Hematopoietic multipotent progenitor cell treated with erythropoietin and hydrocortisone succinate and interleukin-3 and kit ligand, for 4 days (in vitro differentiated cells): ENCODE measurements at places on chromosomes 7 and 10.

DNA sequence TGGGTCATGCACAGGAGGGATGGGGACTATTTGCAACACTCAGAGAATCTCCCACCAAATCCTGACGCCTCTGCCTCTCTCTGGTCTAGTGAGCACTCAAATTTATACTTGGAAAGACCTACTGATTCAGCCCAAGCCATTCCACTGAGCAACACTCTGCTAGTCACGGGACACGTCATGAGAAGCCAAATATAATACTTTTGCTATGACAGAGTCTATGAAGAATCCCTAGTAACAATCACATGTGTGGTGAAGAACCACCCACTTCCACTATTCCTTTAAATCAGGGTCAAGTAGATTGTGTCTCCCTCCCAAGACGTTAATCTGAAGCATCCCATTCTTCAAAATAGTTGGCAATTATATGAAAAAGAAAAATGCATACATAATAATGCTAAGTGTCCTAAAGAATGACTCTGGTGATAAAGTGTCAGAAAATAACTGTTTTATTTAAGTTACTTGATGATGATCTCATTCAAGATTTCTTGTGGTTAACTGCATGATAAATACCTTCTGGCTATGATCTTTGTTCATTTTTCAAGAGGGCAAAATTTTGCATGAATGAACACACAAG is 28.5 kb downstream of the CHCHD3 start:
- DNase-seq, result no peak

- DNase-seq, result no peak
Observed at GRCh38 chr7:90605055-90605454, 8.9 kb downstream of the CDK14 start.

DNA sequence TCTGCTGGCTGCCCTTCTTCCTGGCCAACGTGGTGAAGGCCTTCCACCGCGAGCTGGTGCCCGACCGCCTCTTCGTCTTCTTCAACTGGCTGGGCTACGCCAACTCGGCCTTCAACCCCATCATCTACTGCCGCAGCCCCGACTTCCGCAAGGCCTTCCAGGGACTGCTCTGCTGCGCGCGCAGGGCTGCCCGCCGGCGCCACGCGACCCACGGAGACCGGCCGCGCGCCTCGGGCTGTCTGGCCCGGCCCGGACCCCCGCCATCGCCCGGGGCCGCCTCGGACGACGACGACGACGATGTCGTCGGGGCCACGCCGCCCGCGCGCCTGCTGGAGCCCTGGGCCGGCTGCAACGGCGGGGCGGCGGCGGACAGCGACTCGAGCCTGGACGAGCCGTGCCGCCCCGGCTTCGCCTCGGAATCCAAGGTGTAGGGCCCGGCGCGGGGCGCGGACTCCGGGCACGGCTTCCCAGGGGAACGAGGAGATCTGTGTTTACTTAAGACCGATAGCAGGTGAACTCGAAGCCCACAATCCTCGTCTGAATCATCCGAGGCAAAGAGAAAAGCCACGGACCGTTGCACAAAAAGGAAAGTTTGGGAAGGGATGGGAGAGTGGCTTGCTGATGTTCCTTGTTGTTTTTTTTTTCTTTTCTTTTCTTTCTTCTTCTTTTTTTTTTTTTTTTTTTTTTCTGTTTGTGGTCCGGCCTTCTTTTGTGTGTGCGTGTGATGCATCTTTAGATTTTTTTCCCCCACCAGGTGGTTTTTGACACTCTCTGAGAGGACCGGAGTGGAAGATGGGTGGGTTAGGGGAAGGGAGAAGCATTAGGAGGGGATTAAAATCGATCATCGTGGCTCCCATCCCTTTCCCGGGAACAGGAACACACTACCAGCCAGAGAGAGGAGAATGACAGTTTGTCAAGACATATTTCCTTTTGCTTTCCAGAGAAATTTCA is 1.7 kb downstream of the ADRB1 start:
- DNase-seq, result peak; percentile 69

- no peak for DNase-seq
Observed at GRCh38 chr7:11294218-11294617, 320.5 kb downstream of the PHF14 start.

GRCh38 chr7:22452142-22452959 is 47.6 kb downstream of the STEAP1B start:
- DNase-seq, result peak; percentile 70

DNA sequence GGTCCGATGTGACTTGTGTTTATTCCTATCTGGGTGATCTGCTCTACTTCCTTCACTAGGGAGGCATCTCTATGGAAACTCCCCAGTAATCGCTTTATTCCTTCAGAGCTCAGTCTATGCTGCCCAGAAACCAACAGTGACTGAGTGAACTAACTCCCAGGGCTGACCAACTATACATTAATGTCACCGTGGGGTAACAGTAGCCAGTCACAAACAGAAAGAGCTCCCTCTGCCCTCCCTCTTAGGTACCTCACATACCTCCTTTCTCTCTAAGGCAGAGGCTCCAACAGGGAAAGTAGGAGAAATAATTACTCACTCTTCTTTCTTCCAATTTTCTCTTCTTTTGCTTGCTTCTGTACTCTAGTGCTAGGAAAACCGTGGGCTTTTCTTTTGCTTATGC is 855.0 kb downstream of the REEP3 start:
- DNase-seq, result no peak

GRCh38 chr7:158238616-158239289 is 348.9 kb downstream of the PTPRN2 start:
- DNase-seq, result no peak

DNA sequence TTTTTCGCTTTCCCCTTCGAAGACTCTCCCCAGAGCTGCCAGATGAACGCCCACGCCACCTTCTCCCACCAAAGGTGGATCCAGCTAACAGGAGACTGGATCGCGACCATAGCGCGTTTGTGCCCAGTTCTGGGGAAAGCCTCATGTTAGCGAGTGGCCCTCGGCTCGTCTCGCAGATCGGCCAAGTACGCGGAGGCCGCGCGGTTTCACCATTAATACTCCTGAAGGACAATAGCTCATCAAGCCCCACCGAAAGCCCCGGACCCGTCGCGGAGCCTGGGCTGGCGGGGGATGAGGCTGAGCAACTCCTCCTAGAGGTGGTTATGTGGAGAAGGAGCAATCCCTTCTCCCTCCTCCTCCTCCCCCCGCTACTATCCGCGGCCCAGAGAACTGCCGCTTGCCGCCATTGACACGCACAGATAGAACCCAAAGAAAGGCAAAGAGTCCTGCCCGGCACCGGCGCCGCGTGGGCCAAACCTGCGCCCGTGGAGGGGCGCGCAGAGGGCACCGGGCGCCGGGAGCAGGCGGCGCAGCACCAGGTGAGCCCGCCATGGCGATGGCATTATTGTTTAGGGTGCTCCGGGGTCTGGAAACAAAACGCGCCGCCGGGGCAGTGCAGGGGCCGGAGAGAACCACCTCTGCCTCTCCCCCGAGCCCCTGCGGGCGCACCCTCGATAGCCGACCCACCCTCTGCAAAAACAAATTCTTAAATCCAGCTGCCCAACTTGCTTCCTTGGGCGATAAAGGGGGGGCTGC is at the start of gene MACROH2A2:
TSS of gene MACROH2A2 (plus strand) at position 385 of the 756 bp plus-strand sequence. CDS start 22,813 bp downstream, outside the sequence.
- peak; percentile 63 for DNase-seq

- no peak for DNase-seq
Observed at GRCh38 chr7:76392531-76393115, 16.9 kb downstream of the SSC4D start.

GRCh38 chr10:22245567-22245966 is 27.8 kb upstream of the EBLN1 start:
- DNase-seq, result no peak

- no peak for DNase-seq
Observed at GRCh38 chr7:148303295-148304082, 287.1 kb upstream of the C7orf33 start.

DNA sequence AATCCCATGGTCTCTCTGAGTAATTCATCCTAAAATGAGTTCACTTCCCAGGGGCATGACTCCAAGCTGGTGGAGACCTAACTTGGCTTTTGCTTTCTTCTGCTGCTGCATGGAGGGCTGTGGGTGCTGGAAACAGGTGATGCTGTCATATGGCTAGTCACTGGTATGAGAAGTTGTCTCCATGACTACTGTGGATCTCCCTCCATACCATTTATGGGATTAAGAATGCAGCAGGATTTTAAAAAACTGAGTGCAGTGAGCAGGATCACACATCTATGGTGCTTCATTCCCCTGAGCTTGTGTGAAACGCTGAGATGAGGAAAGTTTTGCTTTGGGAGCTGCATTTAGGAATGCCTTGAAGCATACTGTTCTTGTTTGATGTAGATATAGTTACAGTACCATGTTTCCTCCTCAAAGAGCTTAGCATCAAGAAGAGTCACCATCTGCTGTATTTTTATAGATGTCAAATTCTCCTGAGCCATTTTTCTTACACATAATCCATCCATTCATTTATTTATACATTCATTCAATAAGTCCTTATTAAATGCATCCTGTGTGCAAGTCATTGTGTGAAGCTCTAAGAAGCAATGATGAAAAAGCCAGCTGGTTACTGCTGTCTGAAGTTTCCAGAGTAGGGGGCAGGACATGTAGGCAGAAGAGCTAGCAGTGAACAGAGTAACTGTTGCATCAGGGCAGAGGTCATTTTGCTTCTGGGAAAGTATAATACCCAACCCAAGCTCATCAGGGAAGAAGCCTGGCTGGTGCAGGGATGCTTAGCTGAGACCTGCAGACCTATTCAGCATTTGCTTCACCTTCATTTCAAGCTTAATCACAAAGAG is 534.8 kb downstream of the AUTS2 start:
- no peak for DNase-seq

GRCh38 chr7:108875139-108875538 is 305.5 kb downstream of the DNAJB9 start:
- peak; percentile 10 for DNase-seq

GRCh38 chr10:71683301-71683700 is 36.3 kb downstream of the C10orf105 start:
- DNase-seq, result no peak

GRCh38 chr7:21108182-21108581 is 319.7 kb upstream of the SP4 start:
- DNase-seq, result no peak

DNA sequence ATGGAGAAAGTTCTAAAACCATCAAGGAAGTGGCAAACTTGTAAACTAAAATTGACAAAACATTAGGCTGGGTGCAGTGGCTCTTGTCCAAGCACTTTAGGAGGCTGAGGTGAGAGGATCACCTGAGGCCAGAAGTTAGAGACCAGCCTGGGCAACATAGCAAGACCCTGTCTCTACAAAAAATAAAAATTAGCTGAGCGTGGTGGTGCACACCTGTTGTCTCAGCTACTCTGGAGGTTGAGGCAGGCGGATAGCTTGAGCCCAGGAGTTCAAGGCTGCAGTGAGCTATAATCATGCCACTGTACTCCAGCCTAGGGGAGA is 29.4 kb upstream of the HNRNPH3 start:
- no peak for DNase-seq

DNA sequence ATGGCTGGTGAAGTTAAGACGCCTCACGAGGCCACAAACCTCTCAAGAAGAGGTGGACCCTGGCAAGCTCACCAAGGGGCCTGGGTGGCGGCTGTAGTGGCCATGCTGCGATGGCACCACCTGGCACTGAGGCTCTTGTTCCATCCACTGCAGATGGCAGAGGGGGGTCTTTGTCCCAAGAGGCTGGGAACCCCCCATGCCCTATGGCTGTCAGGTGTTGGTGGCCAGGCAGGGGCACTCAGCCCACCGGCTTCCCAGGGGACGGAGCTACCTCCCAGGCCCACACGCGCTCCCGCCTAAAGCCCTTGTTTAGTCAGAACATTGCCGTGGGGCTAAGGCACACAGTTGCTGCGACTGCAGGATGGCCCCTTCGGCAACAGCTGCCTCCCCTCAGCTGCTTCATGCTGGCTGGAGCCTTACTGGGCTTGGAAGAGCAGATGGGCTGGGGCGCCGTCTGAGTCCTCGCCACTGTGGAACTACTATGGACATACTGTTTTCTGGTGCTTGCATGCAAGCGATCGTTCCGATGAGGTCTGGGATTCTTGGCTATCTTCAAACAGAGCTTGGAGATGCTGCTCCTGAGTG is 46.8 kb downstream of the DPYSL4 start:
- DNase-seq, result no peak

GRCh38 chr10:89808842-89809241 is 107.5 kb downstream of the KIF20B start:
- no peak for DNase-seq

GRCh38 chr10:69467928-69468750 is 16.9 kb downstream of the TSPAN15 start:
- peak; percentile 74 for DNase-seq

DNA sequence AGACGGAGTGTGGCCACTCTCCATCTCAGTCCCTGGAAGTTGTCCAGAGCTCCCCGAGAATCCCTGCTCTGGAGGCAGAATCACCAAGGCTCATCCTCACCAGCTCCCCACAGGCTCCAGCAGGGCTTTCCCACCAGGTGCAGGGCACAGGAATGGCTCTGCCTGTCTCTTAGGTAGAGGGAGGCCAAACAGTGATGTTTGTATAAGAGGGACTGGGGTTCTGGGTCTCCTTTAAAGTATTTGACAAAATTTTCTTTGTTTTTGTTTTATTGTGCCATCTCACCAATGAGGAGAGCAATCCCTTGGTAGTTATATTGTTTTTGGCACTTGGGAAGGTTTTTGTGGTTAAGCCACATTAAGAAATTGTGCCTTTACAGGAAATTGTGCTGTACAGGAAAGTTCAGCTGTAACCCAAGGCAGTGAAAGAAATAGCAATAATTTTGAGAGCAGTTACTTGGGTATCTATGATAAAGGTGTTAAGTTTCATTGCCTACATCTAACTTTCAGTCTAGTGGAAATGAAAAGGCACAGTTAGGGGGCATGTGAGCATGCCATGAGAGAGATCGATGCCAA is 219.3 kb upstream of the PRSS58 start:
- DNase-seq, result peak; percentile 70

GRCh38 chr7:818031-818699 is 14.1 kb upstream of the SUN1 start:
- DNase-seq, result peak; percentile 54

GRCh38 chr10:25797888-25798429 is 136.1 kb upstream of the MYO3A start:
- DNase-seq, result no peak

DNA sequence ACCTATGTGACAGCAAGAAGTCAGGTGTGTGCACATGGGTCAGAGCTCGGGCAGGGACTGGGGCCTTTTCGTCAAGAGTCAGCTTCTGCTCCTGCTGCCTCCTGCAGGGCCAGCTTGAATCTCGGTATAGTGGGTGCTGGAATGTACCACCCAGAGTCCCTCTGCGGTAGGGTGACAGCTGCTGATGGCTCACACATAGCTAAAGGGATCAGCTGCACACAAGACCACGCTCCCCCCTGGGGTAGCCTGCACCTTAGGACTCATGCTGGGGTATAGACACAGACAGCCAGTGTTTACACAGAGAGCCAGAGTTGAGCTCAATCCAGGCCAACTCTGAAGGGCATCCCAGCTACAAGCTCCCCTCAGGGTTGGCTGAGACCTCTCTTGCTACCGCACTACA is 14.0 kb upstream of the COL13A1 start:
- no peak for DNase-seq

DNA sequence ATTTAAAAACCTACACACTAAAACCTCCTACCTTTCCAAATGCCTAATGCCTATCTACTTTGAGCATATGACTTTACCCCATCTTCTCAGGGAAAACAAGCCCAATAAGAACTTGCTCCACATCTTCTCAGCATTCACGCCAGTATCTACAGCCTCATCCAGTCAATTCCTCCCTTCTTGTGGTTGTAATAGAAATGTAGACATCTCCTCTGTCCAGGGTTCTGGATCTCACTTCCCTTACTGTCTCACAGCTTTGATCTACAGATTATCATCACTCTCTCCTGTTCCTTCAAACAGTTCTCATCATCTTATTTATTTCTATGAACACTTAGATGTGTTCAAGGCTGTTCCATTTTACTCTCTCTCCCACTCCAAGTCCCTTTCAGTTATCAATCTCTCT is 70.4 kb upstream of the NOBOX start:
- no peak for DNase-seq
